NCI-H524 treated with DMSO at 0.1 percent for 48 hours (cell line): ENCODE measurements at places on chromosomes 2 and 18.

DNA sequence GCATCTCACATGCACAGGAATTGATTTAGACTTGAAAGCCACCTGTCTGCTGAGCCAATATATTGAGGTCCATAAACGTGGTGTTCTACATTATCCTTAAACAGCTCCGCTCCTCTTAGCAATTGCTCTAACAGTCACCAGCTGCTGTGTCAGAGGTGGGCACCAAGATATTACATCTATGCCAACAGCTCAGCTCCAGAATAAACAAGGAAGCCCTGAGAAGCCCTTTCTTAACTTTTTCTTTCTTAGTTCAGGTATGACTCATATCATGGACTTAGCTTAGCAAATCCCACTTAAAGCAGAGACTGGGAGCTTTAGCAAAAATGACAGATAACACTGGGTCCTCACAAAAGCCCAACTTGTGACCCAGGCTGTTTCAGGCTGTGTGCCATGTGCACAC lies 436.6 kb downstream of the IRS1 start:
- no peak for DNase-seq

- peak; percentile 48 for DNase-seq
Measured at GRCh38 chr18:44588508-44588907, 92.2 kb upstream of the SETBP1 start.

DNA sequence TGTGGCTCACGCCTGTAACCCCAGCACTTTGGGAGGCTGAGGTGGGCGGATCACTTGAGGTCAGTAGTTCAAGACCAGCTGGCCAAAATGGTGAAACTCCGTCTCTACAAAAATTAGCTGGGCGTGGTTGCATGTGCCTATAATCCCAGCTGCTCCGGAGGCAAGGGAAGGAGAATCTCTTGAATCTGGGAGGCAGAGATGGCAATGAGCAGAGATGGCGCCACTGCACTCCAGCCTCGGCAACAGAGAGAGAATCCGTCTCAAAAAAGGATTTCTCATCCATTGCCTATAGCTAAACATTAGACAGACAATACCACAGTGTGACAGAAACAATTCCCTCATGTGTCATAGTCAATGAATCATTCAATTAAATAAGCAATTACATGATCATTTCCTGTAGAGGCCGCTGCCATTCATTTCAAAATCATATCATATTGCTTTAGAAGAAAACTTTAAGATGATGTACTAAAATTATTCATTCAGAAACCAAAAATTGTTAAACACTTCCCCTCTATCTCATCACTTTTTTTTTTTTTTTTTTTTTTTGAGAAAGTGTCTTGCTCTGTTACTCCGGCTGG lies 69.5 kb upstream of the TGIF1 start:
- no peak for DNase-seq

DNA sequence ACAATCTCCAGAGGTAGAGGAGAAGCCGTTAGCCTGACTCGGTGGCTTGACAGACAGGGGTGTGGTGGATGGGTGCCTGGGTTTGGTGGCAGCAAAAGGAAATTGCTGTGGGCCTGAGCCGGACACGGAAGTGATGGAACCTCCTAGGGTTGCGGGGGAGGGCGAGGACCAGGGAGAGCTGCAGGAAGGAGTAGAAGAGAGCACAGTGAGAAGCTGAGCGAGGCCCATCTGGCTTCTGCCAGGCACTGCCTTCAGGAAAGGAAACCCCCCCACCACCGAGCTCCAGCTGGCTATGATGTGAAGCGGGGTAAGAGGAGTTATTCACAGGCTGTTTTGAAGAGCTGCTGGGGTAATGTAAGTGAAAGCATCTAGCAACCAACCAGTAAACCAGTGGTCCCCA lies 134.6 kb downstream of the TSN start:
- peak; percentile 56 for DNase-seq

DNA sequence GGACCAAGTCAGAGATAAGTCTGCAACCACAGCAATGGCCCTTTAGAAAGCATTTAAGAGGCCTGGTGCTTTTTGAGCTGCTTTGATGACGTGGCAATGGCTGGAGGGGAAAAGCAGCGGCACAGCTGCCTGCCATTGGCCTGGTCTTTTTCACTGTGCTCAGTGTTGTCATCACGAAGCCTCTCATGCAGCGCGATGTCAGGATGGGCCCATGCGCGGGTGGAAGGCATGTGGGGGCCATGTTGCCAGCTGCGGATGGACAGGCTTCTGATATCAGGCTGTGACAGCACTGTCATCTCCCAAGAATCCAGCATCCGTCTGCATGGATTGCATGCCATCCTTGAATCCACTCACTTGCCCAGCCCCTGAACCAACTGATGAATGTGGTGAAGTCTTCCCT lies 204.5 kb downstream of the ACKR3 start:
- no peak for DNase-seq
